ENCODE measurements at places on chromosomes 6 and 20. TPM values are rescaled to one million over a fixed set of nuclear protein-coding genes. Genes with fewer than 3 reads are reported as not detected.

HLA-DPB1 gene
- total RNA-seq, result 12.7 TPM

DNA sequence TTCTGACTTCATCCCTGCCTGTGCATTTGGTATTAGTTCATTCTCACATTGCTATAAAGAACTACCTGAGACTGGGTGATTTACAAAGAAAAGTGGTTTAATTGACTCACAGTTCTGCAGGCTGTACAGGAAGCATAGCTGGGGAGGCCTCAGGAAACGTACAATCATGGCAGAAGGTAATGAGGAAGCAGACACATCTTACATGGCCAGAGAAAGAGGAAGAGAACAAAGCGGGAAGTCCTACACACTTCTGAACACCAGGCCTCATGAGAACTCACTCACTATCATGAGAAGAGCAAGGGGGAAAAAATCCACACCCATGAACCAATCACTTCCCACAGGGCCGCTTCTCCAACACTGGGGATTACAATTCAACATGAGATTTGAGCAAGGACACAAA lies 303.9 kb downstream of the CBLN4 start:
- no peak for DNase-seq
- H3K36me3 ChIP-seq, result no peaks in the 10 kb centered on the region
- H3K27me3 ChIP-seq, result no peaks in the 10 kb centered on the region
- no peaks in the 10 kb centered on the region for H3K4me1 ChIP-seq
- no peak overlapping the region for H3K4me3 ChIP-seq

TCF15 gene
- total RNA-seq, result 0.90 TPM

DNA sequence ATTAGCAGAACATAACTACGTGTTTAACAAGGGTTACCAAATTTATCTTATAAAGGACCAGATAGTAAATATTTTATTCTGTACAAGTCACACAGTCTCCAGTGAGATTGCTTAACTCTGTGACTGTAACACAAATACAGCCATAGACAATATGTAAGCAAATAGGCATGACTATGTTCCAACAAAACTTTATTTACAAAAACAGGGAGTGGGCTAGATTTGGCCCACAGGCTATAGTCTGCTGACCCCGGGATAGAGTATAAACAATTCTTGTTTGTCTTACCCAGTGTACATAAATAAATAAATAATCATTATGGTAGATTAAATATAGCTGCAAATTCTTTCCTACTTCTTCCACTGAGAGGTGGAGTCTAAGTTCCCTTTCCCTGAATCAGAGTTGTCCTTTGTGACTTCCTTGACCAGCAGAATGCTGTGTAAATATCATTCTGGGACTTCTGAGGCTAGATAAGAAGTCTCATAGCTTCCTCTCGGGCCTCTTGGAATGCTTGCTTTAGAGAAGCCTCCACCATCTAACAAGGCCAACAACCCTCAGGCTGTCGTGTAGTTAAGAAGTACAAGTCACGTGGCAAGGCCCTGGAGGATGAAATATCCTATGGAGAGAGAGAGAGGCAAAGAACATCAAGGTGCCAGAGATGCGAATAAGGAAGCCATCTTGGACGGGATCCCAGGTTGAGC lies 59.1 kb upstream of the TMEM244 start:
- no peak overlapping the region for H3K27ac ChIP-seq
- H3K4me3 ChIP-seq, result no peak overlapping the region
- no peaks in the 10 kb centered on the region for H3K27me3 ChIP-seq
- no peaks in the 10 kb centered on the region for H3K36me3 ChIP-seq

GRCh38 chr6:105519954-105520353 lies 117.1 kb upstream of the PREP start:
- H3K36me3 ChIP-seq, result no peaks in the 10 kb centered on the region
- no peak overlapping the region for H3K27ac ChIP-seq
- peaks cover 37% of the 10 kb centered on the region for H3K27me3 ChIP-seq
- no peak for DNase-seq
- H3K4me1 ChIP-seq, result no peaks in the 10 kb centered on the region
- no peak overlapping the region for H3K4me3 ChIP-seq

DNA sequence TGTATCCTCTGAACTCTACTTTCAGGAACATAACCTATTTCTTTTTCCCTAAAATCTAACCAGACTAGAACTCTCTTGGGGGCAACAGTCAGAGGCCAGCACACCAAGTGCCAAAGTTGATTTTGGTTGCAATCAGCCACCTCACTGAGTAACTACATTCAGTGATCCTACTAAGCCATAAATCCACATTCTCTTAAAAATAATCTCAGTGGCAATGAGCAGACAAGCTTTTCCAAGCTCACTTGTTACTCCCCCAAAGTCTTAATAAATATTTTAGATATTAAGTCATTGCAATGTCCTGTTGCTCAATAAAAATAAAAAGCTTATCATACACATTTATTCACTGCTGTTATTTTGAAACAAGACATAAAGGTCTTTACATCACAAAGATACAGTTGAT lies 9.8 kb downstream of the RGS17 start:
- no peak overlapping the region for H3K27ac ChIP-seq
- H3K4me3 ChIP-seq, result no peak overlapping the region
- no peak for DNase-seq
- peaks cover 2% of the 10 kb centered on the region for H3K4me1 ChIP-seq

GRCh38 chr6:31692886-31693285 lies 10.2 kb downstream of the ABHD16A start:
- DNase-seq, result no peak
- H3K4me3 ChIP-seq, result no peak overlapping the region
- H3K27me3 ChIP-seq, result no peaks in the 10 kb centered on the region
- H3K36me3 ChIP-seq, result peaks cover 24% of the 10 kb centered on the region
- H3K27ac ChIP-seq, result no peak overlapping the region
- peaks cover 15% of the 10 kb centered on the region for H3K4me1 ChIP-seq
